Skin of body (tissue), 3 donors: ENCODE measurements at places on chromosomes 7 and 10. TPM values are rescaled to one million over a fixed set of nuclear protein-coding genes. Genes with fewer than 3 reads are reported as not detected.

DNA sequence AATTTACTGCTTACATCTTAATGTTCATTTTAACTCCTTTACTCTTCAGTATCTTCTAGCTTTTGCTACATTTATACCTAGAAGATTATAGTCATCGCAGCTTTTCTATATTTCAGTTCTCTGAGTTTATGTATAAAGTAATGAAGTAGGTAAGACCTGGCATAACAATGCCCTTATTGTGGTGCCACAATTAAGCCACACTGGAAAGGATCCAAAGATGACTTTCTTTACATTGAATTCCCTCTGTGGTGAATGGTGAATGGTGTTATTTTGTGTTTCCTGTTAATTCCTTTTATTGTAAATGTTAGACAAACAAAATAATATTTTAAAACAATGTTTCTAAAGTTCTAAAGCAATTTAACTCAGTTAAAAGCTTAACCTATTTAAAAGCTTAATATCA lies 36.2 kb downstream of the SEMA3D start:
- no peak for DNase-seq

DNA sequence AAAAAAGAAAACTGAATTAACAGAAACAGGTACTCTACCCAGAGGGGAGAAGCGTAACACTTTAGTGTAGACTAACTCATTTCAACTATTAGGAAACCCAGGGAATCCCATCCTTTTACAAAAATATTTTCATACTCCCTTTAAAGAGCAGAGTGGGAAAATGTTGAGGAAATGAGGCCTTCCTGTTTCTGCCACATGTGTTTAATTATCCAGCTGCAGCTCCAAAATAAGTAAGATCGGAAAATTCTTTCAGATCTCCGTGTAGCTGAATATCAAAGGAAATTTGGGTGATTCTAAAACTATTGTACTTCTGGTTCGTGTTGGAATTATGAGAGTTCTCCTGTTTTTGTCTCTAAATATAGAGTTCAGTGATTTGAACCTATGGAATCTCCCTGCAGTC lies 58.0 kb upstream of the CAV2 start:
- peak; percentile 57 for DNase-seq

GRCh38 chr10:11677480-11677879 lies 64.7 kb upstream of the ECHDC3 start:
- no peak for DNase-seq

GRCh38 chr7:520503-521161 lies 986 bp upstream of the PDGFA start:
- DNase-seq, result no peak

LEP gene
- 0.59 TPM for total RNA-seq

GIMAP5 gene
- 11.5 TPM for total RNA-seq
